ENCODE measurements at places on chromosomes 1 and 21. TPM values are rescaled to one million over a fixed set of nuclear protein-coding genes. Genes with fewer than 3 reads are reported as not detected.

- H3K27ac ChIP-seq, result no peak overlapping the region
- H3K4me3 ChIP-seq, result no peak overlapping the region
- H3K36me3 ChIP-seq, result no peaks in the 10 kb centered on the region
These were observed 2.0 kb downstream of the AK5 start for GRCh38 chr1:77283701-77284425.

Gene CLEC20A
- polyA plus RNA-seq, result 0.43 TPM

DNA sequence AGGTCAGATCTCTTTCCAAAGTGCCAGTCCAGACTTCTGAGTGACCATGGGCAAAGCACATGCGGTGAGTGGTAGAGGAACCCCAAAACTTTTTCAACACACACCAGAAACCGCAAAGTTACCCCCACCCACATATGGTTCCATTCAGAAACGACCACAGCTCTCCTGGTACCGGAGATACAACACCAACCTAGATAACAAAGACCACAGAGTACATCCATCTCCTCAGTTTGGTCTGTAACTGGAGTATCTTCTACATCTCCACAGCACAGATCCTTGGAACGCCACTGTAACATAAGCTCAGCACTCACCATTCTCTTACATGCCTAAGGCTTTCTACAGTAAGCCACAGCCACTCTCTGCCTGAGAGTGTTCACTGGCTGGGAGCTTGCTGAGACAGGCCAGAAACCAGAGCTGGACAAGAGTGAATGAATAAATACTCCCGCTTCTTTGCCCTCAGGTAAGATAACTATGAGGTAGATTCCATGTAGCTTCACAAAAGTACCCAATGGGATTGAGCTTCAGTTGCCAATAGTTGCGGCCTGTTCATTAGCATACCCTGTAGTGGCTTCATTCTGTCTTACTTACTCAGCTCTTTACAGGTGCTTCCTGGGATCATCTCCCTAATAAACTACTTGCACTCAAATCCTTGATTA, 81.8 kb downstream of the SMYD3 start:
- H3K4me1 ChIP-seq, result no peaks in the 10 kb centered on the region
- H3K27ac ChIP-seq, result no peak overlapping the region
- H3K4me3 ChIP-seq, result no peak overlapping the region
- no peaks in the 10 kb centered on the region for H3K36me3 ChIP-seq
- no peaks in the 10 kb centered on the region for H3K27me3 ChIP-seq
- DNase-seq, result no peak

Gene GJC2
- 3.2 TPM for polyA plus RNA-seq

DNA sequence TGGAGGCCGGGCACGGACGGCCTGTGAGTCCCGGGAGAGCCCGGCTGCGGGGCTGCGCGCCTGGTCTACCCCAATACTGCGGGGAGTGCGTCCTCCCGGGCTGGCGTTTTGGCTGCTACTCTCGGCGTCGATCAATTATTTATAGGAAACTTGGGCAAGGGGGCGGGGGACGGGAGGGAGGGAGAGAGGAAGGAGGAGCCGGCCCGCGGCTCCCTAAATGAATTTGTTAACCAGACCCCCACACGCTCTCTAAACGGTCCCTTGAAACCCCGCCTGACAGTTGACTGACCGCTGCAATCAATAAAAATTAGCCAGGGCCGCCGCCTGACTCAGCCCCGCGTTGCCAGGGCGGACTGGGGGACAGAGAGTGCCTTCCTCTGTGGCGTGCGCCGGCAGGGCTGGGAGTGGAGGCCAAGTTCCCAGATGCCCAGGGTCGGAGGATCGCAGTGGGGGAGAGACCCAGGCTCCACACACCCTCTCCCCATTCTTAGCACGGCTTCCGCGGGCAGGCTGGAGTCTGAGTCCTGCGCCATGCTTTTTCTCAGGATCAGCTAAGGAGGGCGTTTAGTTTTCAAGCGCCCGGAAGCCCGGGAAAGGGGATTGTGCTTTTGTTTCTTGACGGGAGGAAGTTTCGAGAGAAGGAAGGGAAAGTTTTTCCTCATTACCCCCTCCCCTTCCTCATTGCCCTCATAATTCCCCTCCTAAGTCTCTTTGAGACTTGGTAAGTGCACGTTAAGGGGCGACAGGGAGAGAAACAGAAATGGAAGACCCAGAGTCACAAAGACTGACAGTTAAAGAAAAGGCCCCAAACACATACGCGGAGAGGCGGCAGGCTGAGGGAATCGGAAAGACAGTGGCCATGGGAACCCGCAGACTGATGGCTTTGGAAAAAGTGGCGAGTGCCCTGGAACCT, 6.2 kb downstream of the PAX7 start:
- H3K27ac ChIP-seq, result no peak overlapping the region
- peaks cover 100% of the 10 kb centered on the region for H3K27me3 ChIP-seq
- H3K4me1 ChIP-seq, result no peaks in the 10 kb centered on the region
- no peak for DNase-seq
- H3K4me3 ChIP-seq, result no peak overlapping the region

- H3K27me3 ChIP-seq, result no peaks in the 10 kb centered on the region
- no peak for DNase-seq
- no peak overlapping the region for H3K27ac ChIP-seq
These were observed 46.8 kb downstream of the SAMSN1 start for GRCh38 chr21:14499316-14499715.

- H3K27ac ChIP-seq, result no peak overlapping the region
- H3K27me3 ChIP-seq, result no peaks in the 10 kb centered on the region
- H3K4me3 ChIP-seq, result no peak overlapping the region
- peaks cover 4% of the 10 kb centered on the region for H3K4me1 ChIP-seq
- H3K36me3 ChIP-seq, result no peaks in the 10 kb centered on the region
These were observed 444.1 kb downstream of the PLPP3 start for GRCh38 chr1:56135069-56135863.

GRCh38 chr1:241413386-241413785, 56.4 kb upstream of the RGS7 start:
- H3K27ac ChIP-seq, result no peak overlapping the region
- no peaks in the 10 kb centered on the region for H3K36me3 ChIP-seq
- DNase-seq, result no peak
- H3K27me3 ChIP-seq, result no peaks in the 10 kb centered on the region
- no peak overlapping the region for H3K4me3 ChIP-seq

Measured in left lung (tissue), 14 donors.